ENCODE measurements at places on chromosomes 5 and 9.
A peak's percentile ranks its signal among the peaks of the same experiment; 100 is the strongest.

DNA sequence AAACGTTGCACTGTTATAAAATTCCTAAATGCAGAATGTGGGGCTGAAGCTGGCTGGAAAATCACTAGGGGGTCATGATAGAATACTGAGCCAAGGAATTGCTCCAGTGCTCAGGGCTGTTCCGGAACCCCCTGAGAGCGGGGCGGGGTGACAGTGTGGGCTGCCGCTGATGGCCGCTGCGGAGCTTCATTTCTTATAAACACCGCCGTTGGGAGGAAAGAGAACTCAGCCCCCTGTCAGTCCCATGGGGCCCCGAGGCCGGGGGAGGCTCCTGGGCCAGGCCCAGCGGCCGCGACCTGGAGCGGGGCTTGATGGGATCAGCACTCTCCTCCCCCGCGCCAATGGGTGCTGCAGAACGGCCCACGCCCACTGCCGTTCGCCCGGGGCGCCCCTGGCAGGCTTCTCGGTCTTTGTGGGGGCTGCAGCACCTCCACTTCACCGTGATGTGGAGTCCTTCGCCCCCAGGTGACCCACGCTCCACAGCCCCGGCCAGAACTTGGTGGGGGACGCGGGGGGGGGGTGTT is 5.2 kb upstream of the IRF1 start:
- peak; percentile 81 for DNase-seq

DNA sequence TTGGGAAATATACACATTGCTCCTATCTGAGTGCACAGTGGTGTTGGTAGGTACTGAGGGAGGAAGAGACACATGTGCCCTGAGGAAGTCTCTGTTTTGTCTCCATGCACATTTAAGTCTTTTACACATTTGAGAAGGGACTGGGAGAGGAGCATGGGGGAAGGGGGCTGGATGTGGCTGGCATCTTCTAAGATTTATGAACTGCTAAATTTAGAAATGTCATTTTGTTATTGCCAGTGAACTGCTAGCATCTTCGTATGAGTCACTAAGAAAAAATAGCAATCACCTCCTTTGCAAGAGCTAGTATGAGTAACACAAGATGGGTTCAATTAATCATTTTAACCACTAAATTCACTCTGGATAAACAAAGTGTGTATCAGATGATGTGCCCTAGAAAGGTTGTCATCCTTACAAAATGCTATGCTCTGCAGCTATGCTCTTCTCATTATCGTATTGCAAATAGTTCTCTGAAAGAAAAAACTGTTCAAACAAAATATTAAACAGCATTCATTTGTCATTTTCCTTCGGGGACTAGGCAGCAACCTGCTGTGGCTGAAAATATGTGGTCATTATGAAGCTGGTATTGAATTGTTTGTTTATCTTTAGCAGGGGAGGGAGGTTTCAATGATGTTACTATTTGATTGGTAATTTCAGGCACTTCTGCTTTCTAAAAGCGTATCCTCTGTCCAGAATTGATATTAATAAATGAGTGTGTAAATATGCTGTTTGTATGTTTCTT is 236.5 kb downstream of the DMRTA1 start:
- DNase-seq: no peak

DNA sequence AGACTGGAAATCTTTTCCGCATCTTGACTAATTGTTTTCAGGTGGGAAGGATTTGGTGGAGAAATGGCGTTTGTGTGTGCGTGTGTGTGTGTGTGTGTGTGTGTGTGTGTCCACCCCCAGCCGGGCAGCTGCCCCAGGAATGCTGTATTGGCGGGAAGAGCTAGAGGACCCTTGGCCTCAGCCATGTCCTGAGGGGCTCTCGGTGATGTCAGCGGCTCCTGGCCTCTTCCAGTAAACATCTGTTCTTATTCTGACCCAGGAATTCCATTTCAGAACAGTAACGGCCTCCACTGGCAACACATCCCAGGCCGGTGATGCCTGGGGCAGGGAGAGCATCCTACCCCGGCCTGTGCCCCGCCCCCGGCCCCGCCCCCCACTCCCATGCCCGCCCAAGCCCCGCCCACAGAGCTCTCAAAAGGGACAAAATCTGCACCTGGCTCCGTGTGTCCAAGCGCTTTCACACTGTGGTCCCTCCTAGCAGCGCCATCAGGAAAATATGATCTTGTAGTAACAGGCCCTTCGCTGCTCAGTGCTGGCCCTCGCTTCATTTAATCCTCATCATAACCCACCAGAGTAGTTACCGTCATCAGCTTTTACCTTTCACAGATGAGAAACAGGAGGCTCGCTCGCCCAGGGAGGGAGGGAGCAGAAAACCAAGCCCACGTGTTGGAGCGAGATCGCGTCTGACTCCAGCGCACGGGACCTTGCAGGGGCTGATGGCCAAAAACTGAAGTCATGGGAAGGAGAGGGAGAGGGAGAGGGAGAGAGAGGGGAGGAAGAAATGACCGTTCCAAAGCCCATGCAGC is 18.9 kb downstream of the ADAMTS2 start:
- no peak for DNase-seq

GRCh38 chr5:127666043-127666716 is 17.3 kb downstream of the CTXN3 start:
- no peak for DNase-seq

GRCh38 chr9:3732077-3733038 is 206.6 kb upstream of the RFX3 start:
- no peak for DNase-seq

GRCh38 chr9:115369322-115369957 is 251.5 kb upstream of the TNC start:
- no peak for DNase-seq

DNA sequence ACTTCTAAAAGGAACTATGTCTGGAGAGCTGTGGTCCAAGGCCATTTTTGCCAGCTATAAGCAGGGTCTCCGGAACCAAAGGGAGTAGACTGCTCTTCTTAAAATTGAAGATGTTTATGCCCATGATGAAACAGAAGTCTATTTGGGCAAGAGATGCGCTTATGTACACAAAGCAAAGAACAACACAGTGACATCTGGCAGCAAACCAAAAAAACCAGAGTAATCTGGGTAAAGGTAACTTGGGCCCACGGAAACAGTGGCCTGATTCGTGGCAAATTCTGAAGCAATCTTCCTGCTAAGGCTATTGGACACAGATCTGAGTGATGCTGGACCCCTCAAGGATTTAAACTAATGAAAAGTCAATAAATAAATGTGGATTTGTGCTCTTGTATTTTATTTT is 29.7 kb upstream of the GLDC start:
- DNase-seq: no peak

DNA sequence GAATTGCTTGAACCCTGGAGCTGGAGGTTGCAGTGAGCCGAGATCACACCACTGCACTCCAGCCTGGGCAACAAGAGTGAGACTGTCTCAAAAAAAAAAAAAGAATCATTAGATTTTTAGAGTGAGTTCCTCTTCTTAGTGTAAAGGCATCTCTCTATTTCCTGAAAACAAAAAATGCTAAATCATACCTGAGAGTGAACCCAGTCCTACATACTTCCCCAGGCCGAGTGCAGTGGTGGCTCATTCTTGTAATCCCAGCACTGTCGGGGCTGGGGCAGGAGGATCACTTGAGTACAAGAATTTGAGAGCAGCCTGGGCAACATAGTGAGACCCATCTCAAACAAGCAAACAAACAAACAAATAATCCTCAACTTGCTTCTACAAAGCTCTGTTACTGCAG is 38.2 kb upstream of the LPAR1 start:
- no peak for DNase-seq

- no peak for DNase-seq
These were observed 18.0 kb upstream of the NR4A3 start for GRCh38 chr9:99803694-99804093.

- no peak for DNase-seq
These were observed 482.0 kb downstream of the PSAT1 start for GRCh38 chr9:78778861-78779374.

- no peak for DNase-seq
These were observed 174.6 kb downstream of the GDNF start for GRCh38 chr5:37665272-37665671.

DNA sequence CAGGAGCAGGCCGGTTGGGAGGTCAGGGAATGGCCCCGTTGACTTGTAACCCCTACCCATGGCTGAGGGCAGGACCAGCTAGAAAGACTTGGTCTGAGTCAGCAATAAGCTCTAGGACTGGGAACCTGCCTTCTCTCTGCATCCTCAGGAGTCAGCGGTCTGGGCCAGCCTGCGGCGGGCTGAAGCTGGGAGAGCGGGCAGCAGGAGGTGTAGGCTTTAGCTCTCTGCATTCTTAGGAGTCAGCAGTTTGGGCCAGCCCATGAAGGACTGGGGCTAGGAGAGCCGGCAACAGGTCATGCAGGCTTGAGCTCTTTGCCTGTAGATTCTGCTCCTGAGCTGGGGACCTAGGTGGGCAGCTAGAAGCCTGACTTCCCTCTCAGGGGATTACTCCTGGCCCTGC is 6.4 kb upstream of the SMIM32 start:
- DNase-seq: no peak

GRCh38 chr5:161246749-161247148 is 299.8 kb downstream of the GABRB2 start:
- no peak for DNase-seq

- no peak for DNase-seq
These were observed 87.2 kb upstream of the CDH6 start for GRCh38 chr5:31106278-31106677.

GRCh38 chr9:124146031-124146561 is 111.7 kb upstream of the NEK6 start:
- no peak for DNase-seq

DNA sequence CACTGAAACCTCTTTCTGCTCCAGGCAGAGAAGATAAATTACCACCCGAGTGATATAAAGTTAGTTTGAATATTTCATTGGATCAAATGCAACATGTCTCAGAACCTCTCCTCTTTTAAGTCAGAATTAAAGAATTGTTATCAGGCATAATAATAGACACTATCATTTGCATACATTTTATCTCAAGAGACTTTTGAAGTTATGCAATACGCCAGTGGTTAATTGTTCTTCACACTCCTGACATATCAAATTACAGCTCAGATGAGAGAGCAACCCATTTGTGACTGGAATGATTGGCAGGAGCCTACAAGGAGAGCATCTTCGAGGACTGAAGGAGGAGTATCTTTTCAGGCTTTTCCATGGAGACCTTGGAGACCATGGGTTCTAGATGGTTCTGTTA is 452.2 kb downstream of the KDM4C start:
- DNase-seq: no peak

GRCh38 chr9:129769669-129770068 is 16.8 kb upstream of the PTGES start:
- DNase-seq: no peak

GRCh38 chr9:35905912-35906679 is at the start of gene HRCT1:
Gene HRCT1 (plus strand): TSS chr9:35906202. CDS start chr9:35906288, 86 bp downstream.
- DNase-seq: no peak

GRCh38 chr9:4828761-4829160 is 36.0 kb downstream of the RCL1 start:
- no peak for DNase-seq

- no peak for DNase-seq
These were observed 228.3 kb downstream of the PDZD2 start for GRCh38 chr5:31867219-31867618.

DNA sequence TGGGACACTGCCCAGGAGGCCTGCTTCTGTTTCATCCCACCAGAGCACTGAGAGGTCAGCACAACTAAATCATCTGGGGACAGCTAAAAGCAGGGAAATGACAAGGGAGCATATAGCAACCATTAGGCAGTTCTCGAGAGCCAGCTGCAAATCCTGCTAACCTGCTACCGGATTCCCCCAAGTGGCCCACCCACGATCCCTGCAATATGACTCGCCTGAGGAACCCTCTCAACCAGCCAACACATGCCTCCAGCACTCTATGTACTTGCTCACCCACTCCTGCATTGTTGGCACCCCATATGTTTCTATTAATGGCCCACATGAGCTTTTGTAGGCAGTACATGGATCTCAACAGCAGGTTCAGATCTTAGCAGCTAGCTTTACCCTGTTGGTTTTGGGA is 326.0 kb downstream of the GABRG2 start:
- DNase-seq: no peak

DNA sequence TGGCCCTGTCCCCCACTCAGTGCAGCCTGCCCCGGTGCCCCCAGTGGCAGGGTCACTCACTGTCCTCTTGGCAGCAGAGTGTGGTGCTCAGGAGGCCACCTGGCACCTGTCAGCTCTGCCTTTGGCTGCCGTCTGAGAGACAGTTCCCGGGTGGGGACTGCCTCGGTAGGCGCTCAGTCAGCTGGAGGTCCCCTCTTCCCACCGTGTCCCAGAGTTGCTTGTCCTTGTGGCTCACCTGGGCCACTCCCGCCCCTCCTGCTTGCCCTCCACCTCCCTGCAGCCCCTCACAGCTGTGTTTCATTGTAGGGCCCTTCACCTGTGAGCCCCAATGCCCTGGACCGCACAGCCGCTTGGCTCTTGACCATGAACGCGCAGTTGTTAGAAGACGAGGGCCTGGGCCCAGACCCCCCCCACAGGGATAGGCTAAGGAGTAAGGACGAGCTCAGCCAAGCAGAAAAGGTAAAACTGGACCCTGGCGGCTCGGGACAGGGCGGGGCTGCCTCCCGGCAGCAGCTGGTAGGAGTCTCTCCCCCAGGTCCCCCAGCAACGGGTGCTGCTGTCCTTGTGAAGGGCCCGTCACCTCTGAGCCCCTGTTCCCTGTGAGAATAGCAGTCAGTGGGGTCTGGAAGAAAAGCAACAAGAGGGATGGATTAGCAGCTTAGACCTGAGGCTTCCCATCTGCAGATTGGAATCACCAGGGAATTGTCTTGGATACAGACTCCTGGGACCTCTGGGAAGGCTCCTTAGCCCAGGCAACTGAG is 122.7 kb downstream of the DAB2IP start:
- no peak for DNase-seq

- DNase-seq: peak; percentile 5
These were observed 422.9 kb downstream of the EBF1 start for GRCh38 chr5:158676642-158677469.

DNA sequence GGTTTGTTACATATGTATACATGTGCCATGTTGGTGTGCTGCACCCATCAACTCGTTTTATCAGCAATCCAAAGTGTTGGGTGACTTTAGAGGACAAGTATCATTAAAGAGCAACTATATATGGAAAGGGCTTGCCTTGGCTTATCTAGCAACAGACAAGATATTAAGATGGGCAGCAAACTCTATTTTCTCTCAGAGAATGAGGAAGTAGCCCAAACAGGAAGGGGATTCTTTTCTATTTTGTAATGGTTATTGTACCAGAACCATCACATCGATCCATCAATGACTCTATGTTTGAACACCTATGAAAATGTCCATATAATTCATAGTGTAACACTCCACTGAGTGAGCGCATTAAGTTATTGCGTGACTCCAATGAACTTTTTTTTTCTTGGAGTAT is 260.1 kb upstream of the SLC24A2 start:
- DNase-seq: no peak
